Right forelimb (tissue), 1 donor: ENCODE measurements at places on chromosomes 7 and 10.

DNA sequence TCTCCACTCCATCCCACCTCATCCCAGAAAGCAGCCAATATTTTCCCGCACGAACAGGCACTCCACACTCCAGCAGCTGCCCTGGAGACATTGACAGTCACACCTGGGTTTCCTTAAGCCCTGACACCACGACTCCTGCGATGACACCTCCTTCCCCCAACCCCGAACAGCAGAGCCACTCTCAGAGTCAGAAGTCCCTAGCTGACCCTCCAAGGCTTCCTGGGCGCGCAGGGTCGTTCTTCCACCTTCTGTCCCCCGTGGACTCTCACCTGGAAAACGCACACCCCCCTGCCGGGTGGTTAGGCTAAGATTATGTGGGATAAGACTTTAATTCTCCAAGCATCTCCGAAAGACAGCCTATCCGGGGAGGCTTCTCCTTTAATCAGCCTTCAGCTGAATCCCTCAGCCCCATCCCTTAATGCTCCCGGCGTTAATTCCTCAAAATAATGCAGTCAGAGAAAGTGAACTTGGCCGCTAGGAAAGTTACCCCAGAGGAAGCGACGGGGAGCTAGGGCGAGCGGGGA, 1.1 kb downstream of the DENND11 start:
- peak; percentile 55 for DNase-seq

DNA sequence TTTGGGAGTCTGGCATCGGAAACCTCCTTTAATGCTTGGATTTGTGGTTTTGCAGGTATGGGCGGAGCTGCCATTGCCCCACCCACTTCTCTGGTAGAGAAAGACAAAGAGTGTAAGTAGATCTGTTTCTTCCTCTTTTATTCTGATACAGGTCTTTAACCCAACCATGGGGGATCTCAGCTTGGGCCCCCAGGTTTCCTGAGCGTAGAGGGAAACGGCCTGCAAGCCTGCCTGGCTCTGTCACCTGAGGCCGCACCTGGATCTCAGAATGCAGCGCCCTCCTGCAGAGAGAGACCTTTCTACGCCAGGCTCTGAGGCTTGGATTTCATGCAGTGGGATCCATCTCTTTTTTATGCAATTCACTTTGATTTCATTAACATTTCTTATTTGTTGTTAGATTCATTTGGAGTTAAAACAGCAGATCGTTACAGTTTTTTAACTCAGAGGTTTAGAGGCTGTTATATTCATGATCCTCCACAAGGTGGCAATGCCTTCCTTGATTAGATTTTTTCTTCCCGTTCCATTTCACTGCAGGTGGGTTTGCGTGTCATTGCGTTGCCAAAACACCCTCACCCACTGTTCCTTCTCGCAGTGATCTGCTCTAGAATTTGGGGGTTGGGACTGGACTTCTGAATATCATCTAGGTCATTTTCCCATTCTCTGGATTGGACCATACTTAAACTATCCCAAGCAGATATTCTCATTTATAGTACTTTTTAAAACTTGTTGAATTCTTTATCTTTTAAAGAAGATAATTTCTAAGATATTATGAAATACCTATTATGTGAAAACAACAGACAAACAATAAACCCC, 20.0 kb downstream of the RBM17 start:
- DNase-seq, result no peak

- no peak for DNase-seq
Measured at GRCh38 chr10:126171555-126171954, 216.7 kb downstream of the ADAM12 start.

DNA sequence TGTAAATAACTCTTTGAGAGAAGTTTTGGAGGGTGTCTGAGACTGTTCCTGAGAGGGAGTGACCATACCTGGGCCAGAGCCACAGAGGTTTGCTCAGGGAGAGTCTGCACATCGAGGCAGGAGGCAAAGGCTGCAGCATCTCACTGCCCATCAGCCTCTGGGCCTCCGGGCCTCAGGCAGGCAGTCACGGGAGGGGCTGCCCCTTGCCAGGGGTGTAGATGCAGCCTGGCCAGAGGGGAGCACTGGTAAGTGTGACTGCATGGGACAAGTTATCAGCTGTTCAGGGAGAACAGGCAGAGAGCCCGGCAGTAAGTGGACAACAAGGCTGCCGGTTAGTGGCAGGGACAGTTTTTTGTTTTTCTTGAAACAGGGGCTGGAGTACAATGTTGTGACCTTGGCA, 55.9 kb downstream of the ZNF467 start:
- no peak for DNase-seq

GRCh38 chr10:116810120-116810500, 39.2 kb upstream of the ENO4 start:
- no peak for DNase-seq

DNA sequence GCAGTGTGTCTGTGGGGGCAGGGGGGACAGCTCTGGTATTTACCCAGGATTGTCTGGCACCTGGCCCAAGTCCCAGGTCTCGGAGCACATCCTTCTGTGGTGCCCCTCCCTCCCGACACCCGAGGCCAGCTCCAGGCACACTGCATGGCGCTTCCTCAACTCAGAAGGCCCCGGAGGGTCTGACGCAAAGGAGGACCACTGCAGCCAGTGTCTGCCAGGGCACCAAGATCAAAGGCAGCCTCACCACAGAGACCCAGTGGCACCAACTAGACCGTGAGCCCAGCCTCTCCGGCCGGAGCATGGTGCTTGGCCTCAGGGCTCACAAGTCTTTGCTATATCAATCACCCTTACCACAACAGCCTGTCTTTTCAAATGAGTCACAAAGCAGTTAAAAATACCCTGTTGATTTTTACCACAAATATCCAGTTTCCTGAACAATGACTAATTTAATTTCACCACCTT, 99.3 kb upstream of the DDC start:
- DNase-seq, result no peak

DNA sequence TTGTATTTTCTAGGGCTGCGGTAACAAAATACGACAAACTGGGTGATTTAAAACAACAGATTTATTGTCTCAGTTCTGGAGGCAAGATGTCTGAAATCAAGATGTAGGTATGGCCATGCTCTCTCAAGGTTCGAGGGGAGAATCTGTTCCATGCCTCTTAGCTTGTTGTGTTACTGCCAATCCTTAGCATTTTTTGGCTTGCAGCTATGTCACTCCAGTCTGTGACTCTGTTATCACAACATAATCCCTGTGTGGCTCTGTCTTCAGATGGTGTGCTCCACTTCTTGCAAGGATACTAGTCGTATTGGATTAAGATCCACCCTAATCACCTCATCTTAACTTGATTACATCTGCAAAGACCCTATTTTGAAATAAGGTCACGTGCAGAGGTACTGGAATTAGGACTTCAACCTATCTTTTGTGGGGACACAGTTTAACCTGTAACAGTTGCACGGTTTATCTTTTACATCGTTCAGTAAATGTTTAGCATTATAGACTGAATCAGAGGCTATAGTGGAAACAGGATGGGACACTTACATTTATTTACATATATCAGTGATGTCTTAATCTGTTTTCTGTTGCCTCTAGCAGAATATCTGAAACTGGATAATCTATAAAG, 3.1 kb downstream of the C1GALT1 start:
- DNase-seq, result no peak

DNA sequence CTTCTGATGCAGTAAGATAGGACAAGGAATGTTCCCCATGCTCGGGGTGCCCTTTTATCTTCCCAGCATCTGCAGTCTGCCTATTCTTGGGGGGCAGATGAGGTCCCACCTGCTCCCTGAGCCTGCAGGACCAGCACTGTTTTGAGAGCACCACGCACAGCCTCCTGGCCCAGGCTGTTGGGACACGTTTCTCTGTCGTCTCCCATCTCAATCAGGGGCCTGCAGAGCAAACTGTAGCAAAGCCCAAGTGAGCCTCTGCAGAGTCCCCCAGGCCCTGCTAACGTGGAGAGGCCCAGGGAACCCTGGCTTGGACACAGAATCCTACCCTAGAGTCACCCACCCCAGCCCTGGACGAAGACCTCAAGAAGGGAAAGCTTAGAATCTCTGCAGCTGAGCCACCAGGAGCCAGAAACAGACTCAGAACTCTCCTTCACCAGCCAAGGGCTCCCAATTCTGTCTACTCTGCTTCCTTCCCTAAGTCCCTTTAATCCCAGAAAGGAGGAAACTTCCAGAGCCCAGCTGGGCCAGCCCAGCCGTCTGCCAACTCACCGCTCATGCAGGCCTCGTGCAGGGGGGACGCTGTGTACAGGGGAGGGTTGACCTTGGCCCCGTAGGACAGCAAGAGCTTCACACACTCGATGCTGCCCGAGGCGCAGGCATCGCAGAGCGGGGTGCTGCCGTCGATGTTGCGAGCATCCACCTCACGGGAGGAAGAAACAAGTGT, 15.6 kb downstream of the ASB13 start:
- no peak for DNase-seq

DNA sequence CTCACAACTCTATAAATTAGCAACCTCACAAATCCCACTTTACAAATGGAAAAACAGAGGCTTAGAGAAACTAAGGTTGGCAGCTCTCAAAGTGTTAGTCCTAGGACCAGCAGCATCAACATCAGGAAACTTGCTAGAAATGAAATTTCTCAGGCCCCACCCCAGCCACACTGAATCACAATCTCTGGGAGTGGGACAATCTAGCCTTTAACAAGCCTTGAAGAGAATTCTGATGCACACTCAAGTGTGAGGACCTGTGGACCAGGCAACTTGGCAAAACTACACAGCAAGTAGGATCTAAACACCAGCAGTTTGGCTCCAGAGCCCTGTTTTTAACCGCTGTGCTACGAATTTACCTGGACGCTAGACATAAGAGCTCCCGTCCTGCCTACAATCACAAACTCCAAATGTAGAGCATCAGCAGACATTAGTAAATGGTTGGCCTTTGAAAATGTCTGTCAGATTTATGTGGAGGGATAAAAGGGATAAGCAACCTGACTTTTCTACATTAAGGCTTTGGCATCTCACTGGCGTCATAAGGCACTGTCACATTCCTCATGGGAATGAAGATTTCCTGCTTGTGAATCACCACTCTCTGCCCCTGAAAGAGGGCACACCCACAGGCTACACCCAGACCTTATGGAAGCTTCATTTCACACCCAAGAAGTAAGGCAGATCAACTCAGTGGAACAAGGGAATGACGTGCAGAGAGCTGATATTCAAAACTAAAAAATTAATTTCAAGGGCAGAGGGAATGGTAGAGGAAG, 34.5 kb downstream of the PPP1R3C start:
- no peak for DNase-seq

DNA sequence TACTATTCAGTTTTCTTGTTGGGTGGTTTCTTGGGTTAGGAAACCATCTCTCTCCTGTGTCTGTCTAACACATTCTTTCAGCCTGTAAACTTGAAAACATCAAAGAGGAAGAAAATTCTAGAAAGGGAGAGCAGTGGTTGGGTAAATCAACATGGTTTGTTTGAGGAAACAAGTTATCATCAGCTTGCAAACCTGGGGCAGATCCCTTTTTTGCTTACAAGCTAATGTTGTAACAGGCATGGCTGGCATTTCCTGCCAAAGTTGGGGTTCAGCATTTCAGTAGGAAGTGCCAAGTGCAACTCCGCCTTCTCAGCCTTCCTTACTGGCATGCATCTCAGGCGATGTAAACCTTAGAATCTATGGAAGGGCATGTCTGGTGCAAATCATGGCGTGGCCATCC, 112.6 kb downstream of the EEPD1 start:
- DNase-seq, result no peak

GRCh38 chr10:44278837-44279324, 106.0 kb downstream of the CXCL12 start:
- DNase-seq, result no peak

DNA sequence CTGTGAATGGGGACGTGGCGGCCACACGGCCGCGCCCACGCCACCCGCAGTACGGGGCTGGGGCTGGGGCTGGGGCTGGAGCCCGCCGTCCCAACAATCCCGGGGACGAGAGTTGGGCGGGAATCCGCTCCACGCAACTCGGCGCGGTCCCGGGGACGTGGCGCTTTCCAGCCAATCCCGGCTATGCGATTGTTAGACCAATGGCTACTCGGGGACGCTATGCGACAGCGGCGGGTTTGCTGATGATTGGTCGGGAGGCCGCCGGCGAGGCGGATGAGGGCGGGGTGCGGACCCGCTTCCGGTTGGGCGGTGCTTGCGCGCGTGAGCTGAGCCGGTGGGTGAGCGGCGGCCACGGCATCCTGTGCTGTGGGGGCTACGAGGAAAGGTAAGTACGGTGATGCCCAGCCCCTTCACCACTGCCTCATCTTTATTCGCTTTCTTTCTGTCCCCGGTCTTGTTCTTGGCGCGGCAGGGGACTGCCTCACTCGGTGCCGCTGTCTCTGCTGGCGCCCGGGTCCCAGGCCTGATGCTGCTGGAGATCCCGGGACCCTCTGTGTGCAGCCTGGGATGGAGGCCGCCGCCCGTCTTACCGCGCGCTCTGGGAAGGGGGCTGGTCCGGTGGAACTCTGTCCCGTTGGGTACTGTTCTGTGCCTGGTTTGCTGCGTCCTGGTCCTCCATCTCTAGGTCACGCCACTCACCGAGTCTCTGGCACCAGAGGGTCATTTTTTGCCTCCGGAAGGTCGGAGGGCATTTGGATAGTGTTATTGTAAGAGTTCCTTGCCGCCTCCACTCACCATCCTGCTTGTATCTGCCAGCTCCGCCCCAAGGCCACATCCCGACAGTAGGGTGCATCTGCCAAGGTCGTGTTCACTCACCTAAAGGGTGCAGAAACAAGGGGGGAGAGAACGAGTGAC, at the start of gene CALU:
TSS of gene CALU (plus strand) at position 312 of the 915 bp plus-strand sequence. CDS start 9,225 bp downstream, outside the sequence.
- peak; percentile 99 for DNase-seq

GRCh38 chr10:123140164-123140982, 4.6 kb downstream of the HMX3 start:
- DNase-seq, result no peak

DNA sequence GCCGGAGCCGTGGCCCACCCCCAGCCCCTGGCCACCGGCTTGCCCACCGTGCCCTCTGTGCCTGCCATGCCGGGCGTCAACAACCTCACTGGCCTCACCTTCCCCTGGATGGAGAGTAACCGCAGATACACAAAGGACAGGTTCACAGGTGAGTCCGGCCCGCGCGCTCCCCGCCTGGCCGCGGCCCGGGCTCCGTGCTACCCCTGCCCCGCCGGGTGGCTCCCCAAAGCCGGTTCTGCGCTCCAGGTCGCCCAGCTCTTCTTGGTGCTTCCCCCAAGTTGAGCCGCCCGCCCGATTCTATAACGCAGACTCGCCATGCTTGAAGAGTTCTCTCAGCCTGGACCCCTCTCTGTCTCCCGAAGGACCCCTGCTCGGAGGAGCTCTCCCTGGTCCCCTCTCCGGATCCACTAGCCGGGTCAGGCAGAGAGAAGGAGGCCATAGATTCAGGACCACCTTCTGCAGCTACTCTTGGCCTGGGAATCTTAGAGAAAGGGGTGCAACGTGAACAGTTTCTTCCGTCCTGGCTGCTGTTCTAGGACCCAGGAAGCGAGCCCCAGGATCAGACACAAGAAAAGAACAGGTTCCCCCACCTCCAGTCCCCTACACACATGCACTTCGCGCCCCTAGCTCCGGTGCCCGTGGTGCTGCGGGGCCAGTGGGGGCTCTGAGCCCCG, 999 bp downstream of the TLX1 start:
- no peak for DNase-seq

- no peak for DNase-seq
Measured at GRCh38 chr10:33681595-33681994, 347.1 kb upstream of the NRP1 start.

GRCh38 chr7:44373418-44373740, 48.0 kb upstream of the CAMK2B start:
- DNase-seq, result no peak
